Caco-2 (cell line): ENCODE measurements at places on chromosomes 11 and 22.

GRCh38 chr22:25623851-25624250, 59.4 kb downstream of the GRK3 start:
- DNase-seq: no peak

DNA sequence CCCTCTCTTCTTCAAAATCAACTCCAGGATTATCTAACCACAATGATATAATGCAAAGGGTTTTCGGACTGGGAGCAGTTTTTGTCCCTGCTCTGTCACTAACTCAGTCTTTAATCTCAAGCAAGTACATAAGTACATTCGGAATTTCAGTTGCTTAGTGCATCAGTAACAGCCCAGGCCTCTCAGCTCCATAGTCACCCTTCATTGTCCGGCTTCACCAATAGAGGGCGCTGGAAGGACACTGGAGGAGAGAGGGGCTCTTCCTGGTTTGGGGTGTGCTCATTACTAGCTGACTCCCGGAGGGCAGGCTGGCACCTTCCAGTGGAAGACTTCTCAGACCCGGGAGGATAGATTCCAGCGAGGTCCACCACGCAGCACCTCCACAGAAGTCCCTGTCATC, 90.4 kb upstream of the PDGFD start:
- peak; percentile 59 for DNase-seq

DNA sequence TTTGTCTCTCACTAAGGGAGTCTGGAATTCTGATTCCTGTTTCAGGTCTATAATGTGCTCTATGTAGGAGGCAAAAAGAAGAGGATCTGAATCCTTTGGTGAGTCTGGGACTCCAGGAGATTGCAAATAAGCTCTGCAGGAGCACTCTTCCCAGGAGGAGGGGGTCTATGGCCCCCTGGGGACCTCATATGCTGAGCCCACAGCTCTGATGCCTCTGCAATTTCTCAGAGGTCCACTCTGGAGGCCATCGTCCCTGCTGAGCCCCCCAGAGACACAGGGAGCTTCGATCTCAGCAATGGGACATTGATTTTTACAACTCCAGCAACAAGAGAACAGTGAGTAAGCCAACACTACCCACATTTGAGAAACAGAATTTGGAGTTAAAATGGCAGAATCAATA, 20.2 kb upstream of the NRGN start:
- no peak for DNase-seq

DNA sequence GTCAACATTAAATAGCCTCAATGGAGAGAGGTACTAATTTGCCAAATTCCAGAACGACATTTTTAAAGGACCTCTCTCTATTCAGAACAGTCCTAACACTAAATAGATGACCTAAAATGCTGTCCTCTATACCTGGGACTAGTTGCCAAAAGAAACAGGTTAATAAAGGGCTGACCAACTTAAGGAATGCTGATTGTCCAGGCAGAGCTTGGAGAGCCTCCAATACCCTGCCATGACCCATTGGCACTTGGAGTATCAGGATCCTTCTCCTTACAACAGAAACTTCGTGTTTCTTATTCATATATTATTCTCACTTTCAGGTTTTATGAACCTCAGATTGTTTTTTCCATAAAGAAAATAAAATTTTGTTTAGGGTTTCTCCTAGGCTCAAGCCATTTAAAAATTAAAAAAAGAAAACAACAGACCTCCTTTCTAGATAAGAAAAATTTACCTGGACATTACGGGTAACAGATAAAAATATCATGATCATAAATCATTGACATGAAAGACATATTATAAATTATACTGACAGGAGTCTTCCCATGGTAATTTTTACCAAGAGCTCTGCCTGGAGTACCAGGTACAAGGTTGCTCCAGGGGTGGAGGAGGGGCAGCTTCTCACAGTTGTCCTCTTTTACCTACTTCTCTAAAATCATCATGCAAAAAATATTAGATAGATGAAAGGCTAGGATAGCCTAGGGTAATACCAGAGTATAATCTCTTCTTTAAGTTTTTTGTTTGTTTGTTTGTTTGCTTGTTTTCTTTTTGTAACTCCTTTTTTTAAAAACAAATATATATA, 2.0 kb downstream of the LRRC4C start:
- no peak for DNase-seq

DNA sequence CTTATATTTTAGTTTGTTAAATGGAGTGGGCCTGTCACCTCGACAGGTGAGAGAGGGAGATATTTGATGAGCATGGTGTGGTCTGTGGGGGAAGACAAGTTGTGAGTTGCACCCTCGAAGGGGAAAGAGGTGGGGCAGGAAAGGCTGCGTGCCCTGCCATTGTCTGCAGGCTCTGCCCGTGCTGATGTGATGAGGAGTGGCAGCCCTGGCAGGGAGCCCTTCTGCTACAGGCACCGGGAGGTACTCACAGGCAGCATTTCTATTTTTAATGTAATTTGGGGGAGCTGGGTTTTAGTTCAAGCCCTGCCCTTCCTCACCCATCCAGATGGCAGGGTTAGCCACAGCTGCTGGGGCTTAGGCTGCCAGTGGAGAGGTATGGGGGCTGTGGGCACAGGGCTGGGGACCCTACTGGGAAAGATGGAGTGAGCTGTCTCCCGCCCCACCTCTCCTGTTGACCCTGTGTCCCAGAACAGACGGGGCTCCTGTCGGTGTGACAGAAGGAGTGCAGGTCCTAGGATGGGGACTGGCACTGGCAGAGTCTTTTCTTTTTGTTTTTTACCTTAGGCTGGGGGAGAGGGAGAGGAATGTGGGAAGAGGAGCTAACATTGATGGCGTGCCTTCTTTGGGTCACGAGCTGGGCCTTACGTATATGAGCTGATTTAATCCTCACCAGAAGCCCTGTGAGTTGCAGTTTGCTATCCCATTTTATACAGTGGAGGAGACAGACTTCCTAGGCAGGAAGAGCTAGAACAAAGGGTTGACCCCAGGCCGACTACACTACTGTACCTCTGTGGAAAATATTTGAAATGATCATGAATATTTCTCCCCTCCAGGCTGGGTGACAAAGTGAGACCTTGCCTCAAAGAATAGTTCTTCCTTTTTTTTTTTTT, 51.6 kb downstream of the CEP164 start:
- no peak for DNase-seq

DNA sequence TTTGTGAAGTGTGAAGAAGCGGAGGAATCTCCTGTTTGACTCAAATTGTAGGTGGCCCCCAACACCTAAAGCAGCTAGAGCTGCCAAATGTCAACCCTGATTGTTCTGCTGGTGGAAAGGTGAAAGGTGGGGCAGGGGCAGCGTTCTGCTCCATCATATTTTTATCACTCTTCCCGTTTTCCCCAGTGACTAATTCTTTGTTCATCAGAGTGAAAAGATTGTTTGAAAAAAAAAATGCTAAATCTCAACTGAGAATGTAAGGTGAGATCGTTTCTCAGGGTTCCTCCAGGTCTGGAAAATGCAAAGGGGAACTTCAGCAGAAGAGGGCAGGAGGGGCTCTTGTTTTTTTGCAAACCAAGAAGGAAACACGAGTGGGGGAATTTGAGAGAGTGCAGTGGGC, 137.7 kb downstream of the MN1 start:
- DNase-seq: no peak

GRCh38 chr11:110184456-110184855, 91.3 kb downstream of the ZC3H12C start:
- no peak for DNase-seq

- peak; percentile 30 for DNase-seq
Observed at GRCh38 chr11:130471731-130472433, 23.4 kb downstream of the ADAMTS15 start.

DNA sequence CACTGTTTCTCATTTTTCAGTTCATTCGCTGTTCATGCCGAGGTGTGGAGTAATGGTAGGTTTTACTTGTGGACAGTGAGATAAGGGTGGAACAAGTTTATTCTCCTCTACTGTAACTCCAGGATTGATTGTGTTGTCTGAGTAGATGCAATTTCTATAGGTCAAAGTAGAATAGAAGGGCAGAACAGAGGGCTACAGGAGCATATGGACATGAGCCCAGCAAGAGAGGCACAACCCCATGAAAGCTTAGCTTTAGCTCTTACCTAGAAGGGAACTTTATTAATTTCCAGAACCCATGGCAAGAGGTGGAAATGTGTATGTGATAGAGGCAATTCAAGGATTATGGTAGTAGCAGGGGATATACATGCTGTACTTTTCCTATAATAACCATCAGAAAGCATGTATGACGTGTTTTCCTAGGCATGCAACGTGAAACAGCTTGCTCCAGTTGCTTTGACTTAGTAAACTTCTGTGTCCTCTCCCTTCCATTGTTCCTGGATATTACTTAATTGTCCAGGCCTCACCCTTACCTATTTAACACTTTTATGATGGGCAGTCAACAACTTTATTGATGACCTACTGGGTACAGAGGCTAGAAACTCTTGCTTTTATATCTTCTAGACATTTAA, 13.8 kb upstream of the SLC37A2 start:
- no peak for DNase-seq

DNA sequence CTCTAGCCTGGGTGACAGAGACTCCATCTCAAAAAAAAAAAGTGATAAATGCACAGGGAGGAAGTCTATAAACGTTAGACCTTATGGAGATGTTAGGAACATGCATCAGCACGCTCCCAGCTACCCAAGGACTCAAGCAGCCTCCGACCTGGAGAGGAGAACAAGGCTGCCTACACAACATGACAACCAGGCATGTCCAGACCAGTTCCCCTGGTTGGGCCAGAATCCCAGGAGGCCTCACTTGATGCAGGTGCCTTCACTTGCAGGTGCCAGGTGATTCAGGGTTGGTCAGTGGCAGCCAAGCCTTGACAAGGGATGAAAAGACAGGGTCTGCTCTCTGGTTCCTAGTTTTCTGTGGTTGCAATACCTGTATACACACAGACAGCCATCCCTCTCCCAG, 5.9 kb downstream of the RANGAP1 start:
- DNase-seq: no peak

- no peak for DNase-seq
Observed at GRCh38 chr11:114713756-114714155, 35.4 kb downstream of the NXPE2 start.

GRCh38 chr11:111378185-111378860, 752 bp downstream of the POU2AF1 start:
- DNase-seq: no peak

DNA sequence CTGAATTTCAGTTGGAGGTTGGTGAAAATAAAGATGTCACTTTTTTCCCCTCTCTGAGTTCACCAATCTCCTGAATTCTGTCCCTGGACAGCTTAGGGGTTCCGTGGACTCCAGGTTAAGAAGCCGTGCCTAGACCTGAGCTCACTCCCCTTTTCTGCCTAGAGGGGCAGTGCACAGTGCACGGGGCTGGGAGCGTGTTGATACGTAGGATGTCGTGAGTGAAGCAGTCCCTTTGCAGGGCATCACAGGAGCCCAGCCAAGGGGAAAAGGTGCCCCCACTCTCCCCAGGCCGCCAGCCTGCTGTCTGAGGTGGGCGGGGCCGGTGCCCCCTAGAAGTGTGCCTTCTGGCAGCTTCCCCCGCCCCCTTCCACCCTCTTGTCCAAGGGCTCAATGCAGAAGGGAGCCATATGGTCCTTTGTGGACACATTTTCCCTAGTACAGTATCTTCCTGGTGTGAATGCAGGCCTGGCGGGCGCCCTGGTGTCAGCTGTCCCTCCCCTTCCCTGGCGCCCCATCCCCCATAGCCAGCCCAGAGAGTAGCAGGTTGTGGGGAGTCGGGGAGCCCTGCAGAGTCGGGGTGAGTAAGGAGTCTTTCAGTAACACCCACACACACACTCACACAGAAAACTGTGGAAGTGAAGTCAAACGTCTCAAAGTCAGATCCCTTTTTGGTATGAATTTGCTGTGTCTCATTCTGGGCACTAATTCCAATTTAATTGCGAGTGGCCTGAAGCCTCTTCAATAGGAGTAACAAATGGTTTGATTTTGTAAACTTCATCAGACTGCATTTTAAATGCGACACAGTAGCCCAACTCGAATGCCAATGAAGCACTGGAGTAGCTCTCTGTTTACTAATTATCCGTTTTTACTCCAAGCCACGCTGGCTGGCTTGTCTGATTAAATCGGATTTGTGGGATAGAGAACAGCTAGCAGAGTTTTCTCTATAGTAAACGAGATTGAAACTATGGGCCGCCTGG, 67.5 kb upstream of the NNMT start:
- no peak for DNase-seq

GRCh38 chr11:34519595-34520235, 6.1 kb upstream of the ELF5 start:
- no peak for DNase-seq

GRCh38 chr11:104830080-104830479, 68.2 kb downstream of the CASP12 start:
- DNase-seq: no peak

DNA sequence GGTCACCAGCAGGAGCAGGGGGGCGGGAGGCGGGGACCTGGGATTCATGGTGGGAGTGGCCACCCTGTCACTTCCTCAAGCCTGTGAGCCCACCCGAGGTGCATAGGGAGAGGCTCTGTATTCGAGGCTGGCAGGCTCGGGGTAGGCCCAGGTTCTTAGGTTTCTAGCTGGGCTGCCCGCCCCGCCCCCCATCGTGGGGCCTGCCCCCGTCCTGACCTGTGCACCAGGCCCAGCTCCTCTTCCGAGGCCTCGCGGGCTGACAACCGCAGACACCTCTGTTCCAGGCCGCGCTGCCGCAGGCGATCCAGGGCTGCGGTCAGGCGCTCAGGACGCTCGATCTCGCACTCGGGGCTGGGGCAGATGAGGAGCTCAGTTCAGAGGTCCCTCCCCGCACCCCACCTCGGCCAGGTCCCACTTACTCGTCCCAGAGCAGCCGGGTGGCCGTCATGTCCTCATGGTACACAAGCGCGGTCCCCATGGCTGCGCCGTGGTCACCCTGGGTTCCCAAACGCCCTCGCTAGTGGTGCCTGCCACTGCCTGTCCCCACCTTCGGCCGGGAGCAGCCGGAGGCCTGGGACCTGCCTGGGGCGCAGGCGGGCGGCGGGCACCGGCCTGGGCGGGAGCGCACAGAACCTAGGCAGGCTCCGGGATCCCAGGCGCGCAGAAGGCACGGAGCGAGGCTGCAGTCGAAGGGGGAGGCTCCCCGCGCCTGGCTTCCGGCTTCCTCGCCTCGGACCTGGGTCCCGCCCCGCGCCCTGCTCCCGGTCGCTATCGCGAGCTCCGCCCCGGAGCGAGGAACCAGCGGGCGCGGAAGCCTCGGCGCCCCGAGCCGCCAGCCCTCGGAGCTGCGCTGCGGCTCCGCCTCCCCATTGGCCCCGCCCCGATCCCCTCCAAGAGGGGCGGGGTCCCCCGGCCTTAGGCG, at the start of gene HDAC10:
Gene HDAC10, minus strand, starts transcription at position 711 of the 922 bp plus-strand sequence. Its CDS starts 233 bp downstream, at position 478.
- peak; percentile 91 for DNase-seq

- no peak for DNase-seq
Observed at GRCh38 chr11:11733246-11733747, 108.5 kb upstream of the USP47 start.

- no peak for DNase-seq
Observed at GRCh38 chr22:23269441-23270211, 89.3 kb downstream of the BCR start.

DNA sequence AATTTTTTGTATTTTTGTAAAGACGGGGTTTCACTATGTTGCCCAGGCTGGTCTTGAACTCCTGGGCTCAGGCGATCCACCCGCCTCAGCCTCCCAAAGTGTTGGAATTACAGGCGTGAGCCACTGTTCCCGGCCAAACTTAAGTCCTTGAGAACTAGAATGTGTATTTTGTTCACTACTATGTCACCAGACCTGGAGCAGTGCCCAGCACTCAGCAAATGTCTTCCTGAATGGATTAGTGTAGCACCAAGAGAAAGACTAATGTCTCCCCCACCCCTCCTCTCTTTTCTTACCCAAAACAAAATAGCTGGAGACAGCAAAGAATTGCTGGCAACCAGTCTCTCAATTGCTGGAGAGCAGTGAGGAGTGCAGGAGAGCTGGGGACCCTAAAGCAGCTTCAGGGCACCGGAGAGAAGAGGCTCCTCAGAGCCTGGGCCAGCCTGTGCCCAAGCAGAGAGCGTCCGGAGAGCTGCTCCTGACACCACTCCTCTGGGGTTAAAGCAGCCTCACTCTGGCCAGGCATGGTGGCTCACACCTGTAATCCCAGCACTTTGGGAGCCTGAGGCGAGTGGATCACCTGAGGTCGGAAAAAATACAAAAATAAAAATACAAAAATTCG, 14.9 kb downstream of the SLC25A18 start:
- no peak for DNase-seq
